ENCODE measurements at places on chromosomes 13 and 19.

- no peak for DNase-seq
These were observed 367.7 kb downstream of the KCNRG start for GRCh38 chr13:50382951-50383350.

DNA sequence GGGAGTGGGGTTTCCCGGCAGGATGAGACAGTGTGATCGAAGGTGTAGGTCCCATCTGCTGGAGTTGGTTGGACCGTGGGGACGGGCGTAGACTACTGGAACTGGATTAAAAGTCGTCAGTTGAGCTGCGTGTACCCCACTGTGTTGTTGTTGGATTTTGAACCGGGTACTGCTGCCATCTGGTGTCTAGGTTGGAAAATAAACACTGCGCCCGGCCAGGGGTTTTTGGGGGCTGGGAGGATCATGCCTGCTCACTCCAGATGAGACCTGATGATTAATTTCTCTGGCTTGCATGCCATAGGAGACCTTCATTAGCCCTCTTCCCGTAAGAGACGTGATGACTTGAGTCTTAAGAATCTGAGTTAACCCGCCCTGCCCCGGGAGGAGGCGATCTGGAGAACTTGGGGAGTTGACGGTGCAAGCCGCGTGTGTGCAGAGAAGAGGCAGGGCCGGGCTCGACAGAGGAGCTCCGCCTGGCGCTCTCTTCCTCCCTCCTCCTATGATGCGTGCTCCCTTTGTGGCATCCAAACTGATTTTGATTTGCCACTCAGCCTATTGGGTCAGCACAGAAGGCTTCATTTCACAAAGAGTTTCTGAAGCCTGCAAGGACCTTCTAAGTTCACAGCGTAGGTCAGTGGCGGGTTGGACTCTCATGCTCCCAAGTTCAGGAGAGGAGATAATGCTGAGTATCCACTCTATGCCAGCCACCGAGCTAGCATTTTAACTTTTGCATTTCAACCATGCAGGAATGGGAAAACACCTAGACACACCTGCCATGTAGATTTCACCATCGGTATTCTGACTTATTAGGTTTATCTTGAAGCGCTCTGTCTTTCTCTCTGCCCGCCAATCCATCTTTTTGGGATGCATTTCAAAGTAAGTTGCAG is 2.7 kb downstream of the UHRF1 start:
- DNase-seq: peak; percentile 79

- no peak for DNase-seq
These were observed 790.2 kb downstream of the GPC5 start for GRCh38 chr13:92188574-92188973.

DNA sequence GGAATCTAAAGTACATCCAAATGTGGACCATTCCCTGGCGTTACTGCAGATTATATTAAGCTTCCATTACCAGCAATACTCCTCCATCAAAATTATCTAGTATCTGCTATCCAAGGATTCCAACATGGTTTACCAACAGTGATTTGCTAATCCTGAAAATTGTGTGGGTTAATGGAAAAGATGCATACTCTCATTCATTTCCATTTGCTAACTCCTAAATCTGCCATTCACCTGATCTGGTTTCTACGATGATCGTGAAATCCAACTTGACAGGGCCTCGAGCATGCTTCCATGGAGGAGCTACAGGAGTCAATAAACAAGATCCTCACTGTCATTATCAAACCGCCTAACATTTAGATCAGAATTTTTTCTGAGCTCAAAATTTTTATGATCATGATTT is 121.0 kb downstream of the RGCC start:
- no peak for DNase-seq

GRCh38 chr19:44817725-44818465 is 9.0 kb downstream of the BCAM start:
- DNase-seq: no peak
